ENCODE measurements at places on chromosomes 1 and 21.

DNA sequence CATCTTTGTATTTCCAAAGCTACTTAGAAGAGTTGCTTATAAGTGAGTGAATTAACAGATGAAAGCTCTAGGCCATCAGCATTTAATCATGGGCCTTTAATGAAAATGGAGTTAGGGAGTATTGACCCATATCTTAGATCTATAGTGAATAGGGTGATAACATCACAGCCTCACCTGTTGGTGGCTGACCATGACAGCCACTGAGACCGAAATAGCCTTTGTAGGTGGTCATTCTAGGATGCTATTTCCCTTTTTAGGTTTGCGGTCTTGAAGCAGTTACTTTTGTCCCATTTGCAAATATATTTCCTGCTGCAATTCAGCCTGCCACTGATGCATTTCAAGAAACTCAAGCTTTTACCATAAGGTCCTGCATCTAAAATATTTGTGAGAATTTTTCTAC is 410.1 kb upstream of the LYPLAL1 start:
- DNase-seq = no peak

DNA sequence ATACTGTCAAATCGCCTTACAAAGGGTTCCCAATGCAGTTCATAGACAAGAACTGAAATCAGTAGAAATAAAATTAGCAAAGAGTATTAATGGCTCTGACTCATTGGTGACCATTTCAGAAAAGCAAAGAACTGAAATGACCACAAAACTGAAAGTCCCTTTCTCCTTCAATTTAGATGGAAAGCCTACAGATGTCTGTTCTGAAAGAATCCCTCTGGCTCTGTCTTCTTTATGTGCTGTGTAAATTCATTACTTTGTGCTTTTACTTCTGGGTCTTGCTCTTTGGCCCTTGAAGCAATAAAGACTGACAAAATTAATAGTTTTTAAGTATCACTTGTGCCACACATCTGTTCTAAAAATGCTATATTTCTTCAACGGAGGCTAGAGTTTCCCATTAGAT is 62.7 kb upstream of the GPR89A start:
- DNase-seq = no peak

DNA sequence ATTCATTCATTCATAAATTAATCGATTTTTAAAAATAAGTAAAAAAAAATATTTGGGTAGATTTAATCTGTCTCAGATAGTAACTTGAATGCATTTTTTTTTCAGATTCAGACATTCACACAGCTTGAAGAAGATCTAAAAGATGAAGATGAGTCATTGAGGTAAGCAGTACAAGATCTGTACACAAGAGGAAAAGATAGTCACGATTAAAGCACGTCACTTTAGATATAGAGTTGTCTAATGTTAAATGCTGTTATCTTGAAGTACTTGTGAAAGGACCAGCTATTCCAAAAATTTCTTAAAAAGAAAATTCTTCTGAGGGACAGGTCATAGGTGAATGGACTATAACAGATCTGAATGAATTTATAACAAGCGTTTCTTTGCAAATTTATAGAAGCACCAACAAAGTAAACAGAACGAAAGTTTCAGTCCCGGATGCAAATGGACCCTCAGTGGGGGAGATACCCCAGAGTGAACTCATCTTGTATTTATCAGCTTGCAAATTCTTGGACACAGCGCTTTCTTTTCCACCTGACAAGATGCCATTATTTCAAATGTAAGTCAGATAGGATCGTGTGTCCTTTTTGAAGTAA is 31.2 kb upstream of the MORC3 start:
- no peak for DNase-seq

DNA sequence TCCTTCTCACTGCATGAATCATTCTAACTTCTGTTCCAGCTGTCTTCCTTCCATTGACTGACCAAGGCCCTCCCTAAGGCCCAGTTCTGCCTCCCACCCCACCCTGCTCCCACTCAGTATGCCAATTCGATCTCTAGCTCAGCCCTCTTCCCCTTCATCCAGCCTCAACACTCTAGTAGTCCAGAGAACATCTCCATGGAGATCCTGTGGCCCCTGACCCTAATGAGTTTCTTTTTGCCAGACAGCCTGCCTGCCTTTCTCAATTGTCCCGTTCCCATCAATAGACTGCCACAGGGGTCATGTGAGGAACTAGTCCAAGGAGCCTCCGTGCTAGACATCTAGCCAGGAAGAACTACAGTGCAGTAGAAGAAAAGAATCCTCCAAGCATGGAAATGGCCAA is 26.4 kb downstream of the RRAGC start:
- DNase-seq = no peak

- no peak for DNase-seq
Observed at GRCh38 chr1:12171206-12172041, 4.6 kb downstream of the TNFRSF1B start.

DNA sequence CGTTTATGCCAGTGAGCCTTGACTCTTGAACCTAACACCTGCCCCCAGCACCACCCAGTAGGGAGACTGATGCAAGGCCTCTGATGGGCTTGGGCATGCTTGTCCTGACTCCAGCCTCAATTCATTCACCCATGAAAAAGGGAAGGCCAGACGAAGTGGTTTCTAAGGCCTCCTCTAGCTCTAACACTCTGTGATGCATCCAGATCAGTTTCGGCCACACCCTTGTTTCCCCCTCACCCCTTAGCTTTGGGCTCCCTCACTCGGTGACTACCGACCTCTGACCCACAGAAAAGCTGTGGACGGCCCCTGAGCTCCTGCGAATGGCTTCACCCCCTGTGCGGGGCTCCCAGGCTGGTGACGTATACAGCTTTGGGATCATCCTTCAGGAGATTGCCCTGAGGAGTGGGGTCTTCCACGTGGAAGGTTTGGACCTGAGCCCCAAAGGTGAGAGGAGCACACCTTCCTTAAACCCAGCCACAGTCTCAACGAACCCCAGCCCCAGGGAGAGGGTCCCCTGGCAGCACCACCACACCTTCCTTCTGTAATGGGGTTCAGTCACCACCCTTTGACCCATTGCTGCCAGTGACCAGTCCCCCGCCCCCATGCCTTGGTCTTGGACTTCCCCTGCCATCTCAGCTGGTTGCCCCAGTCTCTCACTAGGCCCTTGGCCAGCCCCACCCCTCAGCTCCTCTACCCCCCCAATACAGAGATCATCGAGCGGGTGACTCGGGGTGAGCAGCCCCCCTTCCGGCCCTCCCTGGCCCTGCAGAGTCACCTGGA is 9.0 kb downstream of the NPR1 start:
- DNase-seq = peak; percentile 18
